ENCODE measurements at places on chromosomes 1 and 21.

DNA sequence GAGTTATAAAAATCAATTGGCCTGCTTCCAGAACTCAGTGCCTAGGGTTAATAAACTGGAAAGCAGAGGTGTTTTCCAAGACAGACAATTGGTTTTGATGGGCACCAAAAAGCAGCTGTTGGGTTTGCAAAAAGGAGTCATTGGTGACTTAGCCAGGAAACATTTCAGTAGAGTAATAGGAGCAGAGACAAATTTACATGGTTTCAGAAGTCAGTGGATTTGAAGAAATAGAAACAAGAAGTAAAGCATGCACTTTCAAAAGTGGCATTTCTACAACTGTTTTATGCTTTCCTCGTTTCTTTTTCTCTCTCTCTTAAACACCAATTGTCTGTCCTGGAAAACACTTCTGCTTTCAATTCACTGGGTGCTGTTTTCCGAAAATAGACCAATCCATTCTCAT is 87.8 kb downstream of the GLUL start:
- DNase-seq: no peak

DNA sequence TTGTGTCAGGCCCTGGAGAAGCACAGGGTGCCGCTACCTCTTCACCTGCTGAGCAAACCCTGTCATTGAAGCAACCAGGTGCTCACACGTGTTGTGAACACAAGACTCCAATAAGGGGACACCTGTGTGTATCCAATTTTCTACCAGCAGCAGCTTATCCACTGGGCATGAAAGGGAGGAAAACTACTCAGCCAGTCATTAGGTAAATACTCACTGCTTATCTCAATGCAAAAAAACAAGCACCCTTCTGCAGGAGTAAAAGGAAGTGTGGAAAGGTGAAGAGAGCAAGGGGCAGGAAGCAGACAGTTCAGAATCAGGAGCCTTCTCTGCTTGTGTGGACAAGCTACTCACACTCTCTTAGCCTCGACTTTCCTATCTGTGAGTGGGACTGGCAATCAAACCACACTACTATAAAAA is 148.9 kb downstream of the ETS2 start:
- no peak for DNase-seq

GRCh38 chr1:203342192-203342940 is 8.6 kb downstream of the FMOD start:
- no peak for DNase-seq

- DNase-seq: no peak
Observed at GRCh38 chr1:18481921-18482701, 1.4 kb downstream of the KLHDC7A start.

DNA sequence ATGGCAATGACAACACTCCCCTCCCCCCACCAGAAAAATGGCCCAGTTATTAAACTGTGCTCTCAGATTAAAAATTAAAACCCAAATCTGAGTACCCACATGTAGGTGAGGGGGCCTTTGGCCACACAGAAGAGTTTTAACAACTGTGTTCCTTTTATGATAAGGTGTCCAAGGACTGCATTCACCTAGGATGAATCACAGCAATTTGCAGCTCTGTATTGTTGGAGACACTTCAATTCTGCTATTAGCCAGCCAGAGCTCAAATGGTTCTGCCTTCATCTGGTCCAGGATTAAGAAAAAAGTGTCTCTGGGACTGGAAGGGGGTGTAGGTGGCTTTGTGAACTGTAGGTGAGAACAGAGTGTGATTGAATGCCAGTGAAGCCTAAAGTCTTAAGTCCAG is 43.3 kb upstream of the DIRAS3 start:
- DNase-seq: no peak

DNA sequence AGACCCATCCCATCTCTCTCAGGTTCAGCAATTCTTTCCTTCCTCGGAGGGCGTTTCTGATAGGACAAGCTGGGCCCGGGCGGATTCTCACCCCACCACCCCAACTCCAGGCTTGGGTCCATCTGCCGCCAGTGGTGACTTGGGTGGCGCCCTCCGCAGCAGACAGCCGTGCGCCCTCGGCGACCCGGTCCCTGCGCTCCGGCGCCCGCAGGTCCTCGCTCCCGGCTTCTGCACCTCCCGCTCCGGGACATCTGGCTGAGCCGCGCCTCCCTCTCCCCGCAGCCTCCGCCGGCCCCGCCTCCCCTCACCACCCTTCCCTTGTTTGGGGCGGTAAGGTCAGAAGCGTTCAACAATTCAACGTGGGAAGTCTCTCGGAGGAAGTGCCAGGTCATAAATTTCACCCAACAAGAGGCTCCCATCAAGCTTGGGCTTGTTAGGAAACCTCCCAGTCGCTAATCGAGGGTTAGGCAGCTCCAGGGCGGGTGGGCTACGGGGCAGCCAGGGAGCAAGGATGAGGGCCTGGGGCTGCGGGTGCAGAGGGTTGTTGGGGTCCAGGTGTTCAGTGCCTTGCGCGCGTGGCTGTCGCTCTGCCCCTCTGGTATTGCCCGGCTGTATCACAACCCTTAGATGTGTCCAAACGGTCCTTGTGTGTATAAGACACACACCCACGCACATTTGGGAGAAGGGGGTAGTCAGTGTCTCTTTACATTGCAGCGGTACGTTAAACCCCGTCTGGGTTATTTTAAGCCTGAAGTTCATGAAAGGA is 39.8 kb downstream of the OLIG1 start:
- no peak for DNase-seq

GRCh38 chr21:44555200-44555875 is 3.3 kb downstream of the KRTAP10-3 start:
- no peak for DNase-seq
